ENCODE measurements at places on chromosomes 2 and 18. TPM values are rescaled to one million over a fixed set of nuclear protein-coding genes. Genes with fewer than 3 reads are reported as not detected.

DNA sequence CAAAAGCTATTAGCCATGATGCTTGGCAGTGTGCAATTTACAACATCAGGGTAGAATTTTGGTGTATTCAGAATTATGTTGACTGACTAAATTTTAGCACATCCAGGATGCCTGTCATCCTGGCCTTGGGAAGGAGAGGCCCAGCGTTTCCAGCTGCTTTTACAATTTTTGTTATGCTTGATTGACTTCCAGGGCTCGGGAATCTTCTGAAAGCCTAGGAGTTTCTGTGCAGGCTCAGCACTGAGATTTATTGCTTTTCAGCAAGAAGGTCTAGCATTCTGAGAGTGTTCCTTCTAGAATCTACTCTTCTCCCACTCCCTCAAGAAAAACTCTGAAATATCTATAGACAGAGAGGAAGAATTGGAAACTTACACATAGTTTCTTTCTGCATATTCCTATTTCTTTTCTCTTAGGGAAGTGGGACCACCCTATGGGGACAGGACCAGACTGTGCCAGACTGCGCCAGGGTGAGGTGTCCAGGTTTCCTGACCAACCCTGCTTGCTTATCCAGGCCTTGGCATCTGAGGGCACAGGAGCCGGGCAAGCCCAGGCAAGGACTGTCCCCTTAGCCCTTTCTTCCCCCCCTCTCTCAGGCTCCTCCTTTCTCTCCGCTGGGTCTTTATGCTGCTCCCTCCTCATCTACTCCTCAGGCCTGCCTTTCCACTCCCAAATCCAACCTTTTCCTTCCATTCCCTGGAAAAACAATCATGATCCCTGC lies 26.9 kb downstream of the MAIP1 start:
- no peak for DNase-seq

- no peak for DNase-seq
Measured at GRCh38 chr18:924987-925386, 20.3 kb downstream of the ADCYAP1 start.

The AOX1 gene
- polyA plus RNA-seq, result 7.9 TPM

The GPR39 gene
- polyA plus RNA-seq, result 3.6 TPM

- no peak for DNase-seq
Measured at GRCh38 chr2:228841877-228842276, 429.2 kb downstream of the PID1 start.

The SMCHD1 gene
- 24.4 TPM for polyA plus RNA-seq
